ENCODE measurements at places on chromosomes 2 and 18.

DNA sequence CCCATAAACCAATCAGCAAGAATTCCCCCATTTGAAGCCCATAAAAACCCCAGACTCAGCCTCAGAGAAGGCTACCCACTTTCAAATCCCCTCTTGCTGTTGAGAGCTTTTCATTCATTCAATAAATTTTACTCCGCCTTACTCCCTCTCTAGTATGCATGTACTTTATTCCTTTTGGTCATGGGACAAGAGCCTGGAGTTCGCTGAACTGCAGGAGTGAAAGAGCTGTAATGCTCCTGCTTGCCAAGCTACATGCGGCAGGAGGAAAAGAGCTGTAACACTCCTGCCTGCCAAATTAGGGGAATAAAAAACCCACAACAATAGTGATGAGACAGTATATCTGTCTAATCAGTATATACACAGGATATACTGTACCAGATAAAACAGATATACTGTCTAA lies 1261.7 kb downstream of the LRP1B start:
- no peak for DNase-seq

DNA sequence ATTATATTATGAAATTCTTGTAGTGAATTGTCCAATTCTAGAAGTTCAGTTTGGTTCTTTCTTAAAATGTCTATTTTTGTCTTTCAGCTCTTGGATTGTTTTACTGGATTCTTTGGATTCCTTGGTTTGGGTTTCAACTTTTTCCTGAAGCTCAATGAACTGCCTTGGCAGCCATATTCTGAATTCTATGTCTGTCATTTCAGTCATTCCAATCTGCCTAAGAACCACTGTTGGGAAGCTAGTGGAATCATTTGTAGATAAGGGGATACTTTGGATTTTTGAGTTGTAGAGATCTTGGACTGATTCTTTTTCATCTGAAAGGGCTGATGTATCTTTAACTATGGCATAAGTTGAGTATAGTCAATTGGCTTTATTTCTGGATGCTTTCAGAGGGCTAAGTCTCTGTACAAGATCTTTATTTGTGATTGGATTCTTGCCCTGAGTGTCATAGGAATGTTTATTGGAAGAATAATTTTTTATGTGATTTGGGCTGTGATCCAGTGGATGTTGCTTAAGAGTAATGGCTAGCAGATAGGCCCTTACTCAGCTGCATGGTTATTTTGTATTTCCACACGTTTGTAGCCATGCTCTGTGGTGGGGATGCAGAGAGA lies 42.3 kb downstream of the SERPINB7 start:
- no peak for DNase-seq

DNA sequence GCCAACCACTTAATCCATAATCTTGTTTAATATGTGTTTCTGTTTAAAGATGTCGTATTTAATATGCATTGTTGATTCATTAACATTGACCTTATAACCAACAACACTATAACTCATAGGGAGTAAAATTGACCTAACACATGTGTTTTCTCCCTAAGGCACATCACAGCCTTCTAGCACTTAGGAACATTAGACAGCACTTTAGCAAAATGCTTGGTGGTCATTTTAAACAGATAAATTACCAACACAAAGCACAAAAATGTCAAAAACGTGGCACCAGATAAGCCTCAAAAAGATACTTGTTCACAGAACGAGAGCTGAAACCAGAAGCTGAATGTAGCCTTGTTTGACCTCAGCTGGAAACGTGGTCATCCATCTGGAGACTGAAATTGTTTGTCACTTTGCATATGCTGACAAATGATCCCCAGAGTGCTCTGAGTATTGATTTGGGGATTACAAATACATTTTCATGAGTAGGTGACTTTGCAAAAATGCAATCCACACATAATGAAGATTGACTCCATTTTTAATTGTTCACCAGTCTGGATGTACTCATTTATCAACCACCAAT lies 139.2 kb downstream of the CCDC102B start:
- no peak for DNase-seq

- no peak for DNase-seq
Observed at GRCh38 chr18:48915626-48916425, 34.9 kb downstream of the SMAD7 start.

- DNase-seq = no peak
Observed at GRCh38 chr2:221124532-221125240, 447.4 kb downstream of the EPHA4 start.

DNA sequence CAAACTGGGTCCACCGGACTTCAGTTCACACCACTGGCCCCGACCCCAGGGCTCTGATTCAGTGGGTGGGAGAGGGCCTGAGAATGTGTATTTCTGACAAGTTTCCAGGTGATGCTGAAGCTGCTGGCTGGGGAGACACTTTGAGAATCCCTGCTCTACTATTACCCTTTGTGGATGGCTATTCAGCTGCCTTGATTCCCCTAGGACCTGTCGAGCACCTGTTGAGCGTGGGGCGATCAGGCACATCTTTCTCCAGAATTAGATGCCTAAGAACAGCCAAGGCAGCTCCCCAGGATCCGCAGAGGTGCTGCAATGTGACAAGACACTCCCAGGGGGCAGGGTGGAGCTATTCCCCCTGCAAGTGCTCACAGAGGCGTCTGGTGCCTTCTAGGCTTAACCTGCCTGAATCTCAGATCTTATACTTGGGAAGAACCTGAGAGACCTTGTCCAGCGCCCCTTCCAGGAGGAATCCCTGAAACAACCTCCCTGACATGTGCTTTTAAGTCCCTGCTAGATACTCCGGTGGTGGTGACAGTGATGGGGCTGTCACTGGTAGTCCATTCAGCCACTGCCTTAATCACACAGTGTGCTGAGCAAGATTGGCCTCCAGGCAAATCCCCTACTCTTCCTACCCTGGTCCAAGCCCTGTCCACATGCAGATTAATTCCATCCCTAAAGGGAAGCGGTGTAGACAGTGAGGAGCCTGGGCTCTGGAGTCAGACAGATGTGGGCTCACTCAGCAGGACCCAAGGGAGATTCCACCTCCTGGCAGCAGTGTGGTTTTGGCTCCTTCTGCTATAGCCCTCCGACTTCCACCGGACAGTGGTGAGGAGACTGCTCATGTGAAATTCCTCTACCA lies 43.4 kb upstream of the OTOF start:
- no peak for DNase-seq

Measured in esophagus squamous epithelium (tissue), 5 donors.